ENCODE measurements at places on chromosomes 12 and 14.

GRCh38 chr12:110426406-110426805 is 22.9 kb upstream of the ANAPC7 start:
- no peak for DNase-seq

DNA sequence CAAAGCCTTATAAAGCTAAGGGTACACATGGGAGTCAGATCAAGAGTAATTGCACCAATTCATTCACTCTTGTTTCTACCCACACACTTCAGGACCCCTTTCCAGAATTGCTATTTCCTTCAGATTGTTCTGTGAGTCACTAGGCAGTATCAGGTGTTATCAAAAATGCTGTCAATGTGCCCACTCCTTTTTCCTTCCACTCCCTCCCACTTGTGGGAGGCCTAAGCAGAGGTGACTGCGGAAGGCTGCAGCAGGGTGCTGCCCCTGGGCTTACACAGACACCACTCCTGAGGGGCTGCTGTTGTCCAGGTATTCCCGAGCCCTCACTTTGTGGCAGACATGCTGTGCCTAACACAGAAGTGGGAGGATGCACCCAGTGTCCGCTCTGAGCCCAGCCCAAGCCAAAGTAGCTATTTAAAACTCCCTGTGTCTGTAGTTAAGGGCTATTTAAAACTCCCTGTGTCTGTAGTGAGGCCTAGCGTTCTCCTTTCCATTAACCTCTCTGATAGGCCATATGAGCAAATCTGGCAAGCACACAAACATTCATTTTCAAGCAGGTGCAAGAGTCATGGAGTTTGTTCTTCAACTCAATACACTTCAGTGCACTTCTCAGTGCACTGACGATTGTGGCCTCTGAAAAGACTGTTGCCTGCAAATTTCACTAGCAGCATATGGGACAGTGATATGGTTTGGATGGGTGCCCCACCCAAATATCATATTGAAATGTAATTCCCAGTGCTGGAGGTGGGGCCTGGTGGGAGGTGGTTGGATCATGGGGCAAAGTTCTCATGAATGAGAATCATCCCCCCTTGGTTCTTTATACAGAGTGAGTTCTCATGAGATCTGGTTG is 117.8 kb downstream of the PHLDA1 start:
- DNase-seq, result peak; percentile 50

DNA sequence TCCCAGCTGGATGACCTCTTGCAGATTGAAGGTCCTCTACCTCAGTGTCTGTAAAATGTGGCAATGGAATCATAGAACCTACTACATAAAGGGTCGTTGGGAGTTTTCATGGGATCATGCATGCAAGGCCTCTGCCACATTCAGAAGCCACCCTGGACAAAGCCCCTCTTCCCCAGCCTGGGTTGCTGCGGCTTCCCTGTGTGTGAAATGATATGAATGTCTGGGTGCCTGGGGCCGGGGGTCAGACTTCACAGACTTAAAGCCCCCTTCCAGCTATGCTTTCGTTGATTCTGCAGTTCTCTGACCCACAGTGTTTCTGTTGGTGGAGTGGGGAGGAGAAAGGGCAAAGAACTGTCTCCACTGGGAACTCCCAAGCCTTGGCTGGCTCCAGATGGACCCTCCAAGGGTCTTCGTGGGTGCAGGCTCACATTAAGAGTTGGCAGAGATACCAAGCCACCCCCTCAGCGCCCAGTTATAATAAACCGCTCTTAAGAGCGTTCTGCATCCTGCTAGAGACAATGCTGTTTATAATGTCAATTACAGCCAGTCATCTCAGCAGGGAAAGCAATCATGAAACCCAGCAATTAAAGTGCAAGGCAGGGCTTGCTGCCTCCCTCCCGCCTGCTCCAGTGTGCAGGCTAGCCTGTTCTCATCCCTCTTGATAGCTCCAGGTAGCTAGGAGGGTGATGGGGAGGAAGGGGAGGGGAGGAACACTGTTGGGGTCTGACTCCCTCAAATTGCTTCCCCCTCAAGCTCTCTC is 210.9 kb upstream of the FKBP4 start:
- no peak for DNase-seq

DNA sequence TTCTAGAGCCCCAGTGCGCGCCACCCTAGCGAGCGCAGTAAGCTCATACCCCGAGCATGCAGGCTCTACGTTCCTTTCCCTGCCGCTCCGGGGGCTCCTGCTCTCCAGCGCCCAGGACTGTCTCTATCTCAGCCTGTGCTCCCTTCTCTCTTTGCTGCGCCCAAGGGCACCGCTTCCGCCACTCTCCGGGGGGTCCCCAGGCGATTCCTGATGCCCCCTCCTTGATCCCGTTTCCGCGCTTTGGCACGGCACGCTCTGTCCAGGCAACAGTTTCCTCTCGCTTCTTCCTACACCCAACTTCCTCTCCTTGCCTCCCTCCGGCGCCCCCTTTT is 791 bp downstream of the TMEM233 start:
- no peak for DNase-seq

DNA sequence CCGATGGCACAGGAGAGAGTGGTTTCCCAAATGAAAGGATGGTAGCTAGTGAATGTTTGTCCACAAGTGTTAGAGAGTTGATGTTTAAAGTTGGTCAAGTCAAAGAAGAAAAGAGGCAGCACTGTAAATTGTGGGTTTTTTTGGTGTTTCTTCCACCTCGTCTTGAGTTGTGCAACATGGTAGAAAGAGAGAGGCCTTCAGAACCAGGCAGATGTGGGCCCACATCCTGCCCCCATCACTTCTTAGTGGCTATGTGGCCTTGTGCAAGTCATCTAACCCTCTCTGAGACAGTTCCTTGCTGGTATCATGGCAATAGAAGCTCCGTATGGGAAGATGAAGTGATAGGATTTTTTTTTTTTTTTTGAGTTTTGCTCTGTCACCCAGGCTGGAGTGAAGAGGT is 60.8 kb downstream of the NDUFA12 start:
- DNase-seq, result no peak

GRCh38 chr14:81219759-81220579 is 790 bp downstream of the GTF2A1 start:
- peak; percentile 32 for DNase-seq

GRCh38 chr12:88437226-88437625 is 143.0 kb downstream of the KITLG start:
- DNase-seq, result no peak

GRCh38 chr12:69309461-69309860 is 38.7 kb upstream of the LYZ start:
- no peak for DNase-seq

DNA sequence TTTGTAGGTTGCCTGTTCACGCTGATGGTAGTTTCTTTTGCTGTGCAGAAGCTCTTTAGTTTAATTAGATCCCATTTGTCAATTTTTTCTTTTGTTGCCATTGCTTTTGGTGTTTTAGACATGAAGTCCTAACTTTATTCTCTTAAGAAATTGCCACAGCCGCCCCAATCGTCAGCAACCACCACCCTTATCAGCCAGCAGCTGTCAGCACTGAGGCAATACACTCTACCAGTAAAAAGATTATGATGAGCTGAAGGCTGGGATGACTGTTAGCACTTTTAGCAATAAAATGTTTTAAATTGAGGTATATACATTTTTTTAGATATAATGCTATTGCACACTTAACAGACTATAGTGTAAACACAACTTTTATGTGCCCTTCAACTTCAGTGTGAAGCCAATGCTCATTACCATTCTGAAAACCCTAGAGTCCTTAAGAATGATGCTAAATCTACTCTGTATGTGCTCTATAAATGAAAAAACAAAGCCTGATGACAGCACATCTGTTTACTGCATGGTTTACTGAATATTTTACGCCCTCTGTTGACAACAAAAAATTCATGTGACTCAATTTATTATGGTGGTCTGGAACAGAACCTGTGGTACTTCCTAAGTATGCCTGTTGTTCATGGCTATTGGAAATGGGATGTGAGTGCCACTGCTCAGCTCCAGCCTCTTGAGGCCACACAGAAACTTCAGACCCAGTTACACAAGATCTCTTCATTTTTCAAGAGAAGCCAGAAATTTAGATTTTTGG is 197.4 kb downstream of the DUSP6 start:
- DNase-seq, result no peak

- no peak for DNase-seq
Measured at GRCh38 chr12:123151457-123152454, 866 bp upstream of the PITPNM2 start.

DNA sequence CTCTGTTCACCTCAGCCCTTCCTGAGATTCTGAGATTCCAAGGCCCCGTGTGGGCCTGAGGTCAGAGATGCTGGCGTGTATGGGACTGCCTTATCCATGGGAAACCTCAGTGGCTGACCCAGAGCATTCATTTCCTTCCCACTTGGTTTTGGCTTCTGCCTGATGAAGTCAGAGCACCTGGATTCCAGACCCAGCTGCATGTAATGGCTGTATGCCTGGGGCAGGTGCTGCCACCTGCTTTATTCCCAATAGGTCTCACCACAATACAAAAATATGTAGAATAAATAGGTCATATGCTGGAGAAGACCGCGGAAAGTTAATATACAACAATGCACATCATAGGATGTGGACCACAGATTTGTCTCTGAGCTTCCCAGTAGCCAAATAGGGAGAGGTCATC is 25.6 kb downstream of the FIGNL2 start:
- DNase-seq, result no peak

DNA sequence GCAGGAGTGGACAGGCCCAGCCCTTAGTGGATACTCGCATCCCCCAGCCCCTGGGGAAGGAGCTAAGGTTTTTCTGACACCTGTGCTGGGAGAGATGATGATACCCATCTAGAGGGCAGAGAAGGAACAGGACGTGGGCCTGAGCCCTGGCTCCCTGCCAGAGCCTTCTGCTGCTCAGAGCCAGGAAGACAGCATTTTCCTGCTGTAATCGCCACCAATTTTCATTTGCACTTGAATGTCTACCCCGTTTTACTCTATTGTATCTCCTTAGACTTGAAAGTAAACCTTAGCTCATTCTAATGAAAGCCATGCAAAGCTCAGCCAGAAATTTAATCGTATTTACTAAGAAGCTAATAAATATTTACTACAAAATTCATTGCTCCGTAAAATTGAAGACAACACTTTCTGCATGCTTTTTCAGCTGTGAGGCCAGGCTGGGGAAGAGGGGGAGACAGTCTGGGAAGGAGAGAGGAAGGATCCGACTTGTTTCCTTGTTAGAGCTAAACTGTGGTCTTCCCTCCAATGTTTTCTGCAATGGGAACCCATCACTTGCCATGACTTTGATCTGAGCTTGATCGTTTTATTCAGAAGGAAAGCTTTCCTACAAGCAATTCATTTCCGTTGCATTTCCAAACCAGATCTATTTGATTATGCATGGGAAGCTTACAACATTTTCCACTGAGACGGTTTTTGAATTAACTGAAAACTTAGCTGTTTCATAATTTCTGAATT is 17.6 kb upstream of the TRAF3 start:
- no peak for DNase-seq
